ENCODE measurements at places on chromosomes 5 and 9.

GRCh38 chr5:31671339-31671741 is 32.4 kb downstream of the PDZD2 start:
- DNase-seq, result no peak

GRCh38 chr5:173823274-173823644 is 64.9 kb upstream of the CPEB4 start:
- DNase-seq, result no peak

DNA sequence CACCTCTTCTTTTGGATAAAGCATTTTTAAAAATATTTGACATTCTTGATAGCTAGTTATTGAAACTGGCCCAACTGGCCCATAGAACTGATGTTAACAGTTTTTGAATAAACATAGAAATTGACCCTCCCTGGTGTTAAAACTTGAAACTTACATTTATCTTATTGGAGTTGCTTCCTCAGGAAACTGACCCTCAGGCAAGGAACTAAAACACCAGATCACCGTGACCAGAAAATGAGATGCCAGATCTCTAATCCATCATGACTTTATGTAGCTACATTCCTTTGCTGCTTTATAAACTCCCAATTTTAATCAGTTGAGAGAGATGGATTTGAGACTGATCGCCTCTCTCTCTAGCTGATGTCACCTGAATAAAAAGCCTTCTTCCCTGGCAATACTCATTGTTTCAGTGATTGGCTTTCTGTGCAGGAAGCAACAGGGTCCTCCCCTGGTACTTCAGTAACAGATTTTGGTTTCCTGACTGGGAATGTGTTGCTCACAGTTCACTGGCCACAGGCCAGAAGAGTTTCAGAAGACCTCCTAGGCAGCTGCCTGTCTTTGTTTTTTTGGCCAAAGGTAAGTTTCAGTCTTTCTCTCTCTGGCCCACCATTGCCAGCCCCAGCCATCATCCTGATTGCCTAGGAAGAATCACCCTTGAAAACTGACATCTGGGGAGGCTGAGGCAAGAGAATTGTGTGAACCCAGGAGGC is 212.4 kb downstream of the DTWD2 start:
- DNase-seq, result no peak

DNA sequence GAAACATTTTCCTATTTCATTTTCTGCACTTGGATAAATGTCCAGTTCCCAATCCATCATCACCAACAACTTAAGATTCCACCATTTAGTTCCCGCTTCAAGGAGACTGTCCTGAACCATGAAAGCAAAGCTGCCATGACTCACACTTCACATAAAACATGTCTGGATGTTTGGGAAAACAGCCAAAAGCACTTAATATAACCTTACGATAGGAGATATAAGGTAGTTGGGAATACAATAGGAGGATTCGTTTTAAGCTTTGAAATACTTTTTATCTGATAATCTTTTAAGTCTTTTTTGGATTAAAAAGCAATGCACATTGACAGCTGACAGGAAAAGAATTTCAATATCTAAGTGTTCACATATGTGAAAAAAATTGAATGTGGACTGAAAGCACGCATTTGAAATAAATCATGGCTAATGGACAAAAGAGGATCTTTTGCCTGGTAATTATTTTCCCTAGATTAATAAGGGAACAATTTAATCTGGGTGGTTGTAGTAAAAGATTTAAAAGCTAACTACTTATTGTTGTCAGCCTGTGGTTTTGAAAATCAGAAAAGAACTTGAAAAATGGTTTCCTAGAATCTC is 17.3 kb upstream of the TGFBI start:
- DNase-seq, result no peak

- DNase-seq, result no peak
Observed at GRCh38 chr5:133338504-133339355, 273.6 kb downstream of the FSTL4 start.
